ENCODE measurements at places on chromosomes 2 and 18.

DNA sequence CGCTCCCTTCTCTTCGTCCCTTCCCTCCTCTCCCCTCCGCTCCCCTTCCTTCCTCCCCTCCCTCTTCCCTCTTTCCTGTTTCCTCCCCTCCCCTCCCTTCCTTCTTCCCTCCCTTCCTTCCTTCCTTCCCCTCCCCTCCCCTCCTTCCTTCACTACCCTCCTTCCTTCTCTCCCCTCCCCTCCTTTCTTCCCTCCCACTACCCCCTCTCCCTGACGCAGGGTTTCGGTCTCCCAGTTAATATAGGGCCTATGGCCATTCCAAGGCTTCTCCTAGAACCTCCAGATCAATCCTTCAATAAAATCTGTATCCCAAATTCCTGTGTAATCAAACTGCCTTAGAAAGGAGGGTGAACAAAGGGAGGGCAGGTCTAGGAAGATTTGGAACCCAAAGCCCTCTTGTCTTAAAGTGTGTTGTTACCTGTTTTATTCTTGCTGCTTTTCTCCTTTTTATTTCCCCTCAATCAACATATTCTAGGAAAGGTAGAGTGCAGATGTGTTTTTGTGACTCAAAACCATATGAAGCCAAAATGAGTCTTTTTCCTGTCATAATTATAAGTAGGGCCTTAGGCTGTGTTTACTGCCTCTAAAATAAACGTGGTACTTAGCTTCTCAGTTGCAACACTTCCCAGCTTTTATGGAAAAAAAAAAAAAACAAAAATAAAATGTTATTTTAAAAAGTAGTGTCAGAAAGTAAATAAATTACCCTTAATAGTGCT lies 53.7 kb downstream of the GPD2 start:
- DNase-seq: no peak

DNA sequence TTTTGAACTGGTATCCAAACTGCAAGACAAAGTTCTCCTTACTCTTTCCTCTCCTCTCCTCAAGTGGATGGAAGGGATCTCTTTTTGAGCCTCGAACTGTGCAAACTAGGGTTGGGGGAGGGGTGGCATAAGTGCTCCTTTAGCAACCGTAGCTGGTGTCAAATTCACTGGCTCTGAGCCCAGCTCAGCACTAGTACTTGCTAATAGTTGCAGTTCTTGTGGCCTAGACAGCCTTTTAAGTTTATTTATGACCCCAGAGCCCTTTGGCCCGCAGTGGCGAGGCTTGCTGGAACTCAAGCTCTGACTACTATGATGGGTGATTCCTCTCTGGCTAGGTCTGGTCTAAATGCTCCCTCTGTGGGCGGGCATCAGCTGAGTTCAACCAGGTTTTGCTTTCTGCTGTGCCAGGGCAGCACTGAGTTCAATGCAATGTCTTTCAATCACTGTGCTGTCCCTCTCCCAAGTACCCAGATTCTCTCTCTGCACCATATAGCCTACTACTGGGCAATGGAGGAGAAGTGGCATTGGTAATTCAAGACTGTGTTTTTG lies 528.4 kb upstream of the SYT4 start:
- no peak for DNase-seq

GRCh38 chr2:27946530-27947060 lies 56.1 kb downstream of the BABAM2 start:
- DNase-seq: no peak

GRCh38 chr2:5940596-5941535 lies 248.7 kb downstream of the SOX11 start:
- DNase-seq: no peak

GRCh38 chr18:11548396-11548795 lies 61.0 kb upstream of the SLC35G4 start:
- no peak for DNase-seq

DNA sequence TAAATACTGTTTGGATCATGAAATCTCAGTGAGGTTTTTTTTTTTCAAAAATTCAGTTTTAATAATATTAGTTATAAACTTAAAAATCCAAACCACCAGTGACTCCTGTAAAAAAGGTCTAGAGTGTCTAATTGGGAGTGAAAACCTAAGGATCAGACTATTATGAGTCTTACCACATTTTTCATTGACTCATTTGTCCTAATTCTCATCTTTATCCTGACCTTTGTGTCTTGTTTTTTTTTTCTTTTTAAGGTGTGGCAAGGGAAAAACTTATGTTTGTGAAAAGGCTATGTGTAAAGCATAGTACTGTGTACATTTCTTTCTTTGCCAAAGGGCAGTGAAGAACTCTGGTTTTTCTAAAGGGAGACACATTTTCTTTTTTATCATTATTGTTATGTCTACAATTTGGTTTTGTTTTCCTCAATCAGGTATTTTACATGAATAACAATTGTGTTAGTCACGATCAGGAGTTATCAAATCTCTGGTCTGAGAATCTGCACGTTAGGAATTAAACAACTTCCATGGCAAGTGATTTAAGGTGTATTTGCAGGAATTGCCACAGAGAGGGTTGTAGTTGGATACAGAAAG lies 52.6 kb downstream of the RHBDD1 start:
- DNase-seq: no peak

DNA sequence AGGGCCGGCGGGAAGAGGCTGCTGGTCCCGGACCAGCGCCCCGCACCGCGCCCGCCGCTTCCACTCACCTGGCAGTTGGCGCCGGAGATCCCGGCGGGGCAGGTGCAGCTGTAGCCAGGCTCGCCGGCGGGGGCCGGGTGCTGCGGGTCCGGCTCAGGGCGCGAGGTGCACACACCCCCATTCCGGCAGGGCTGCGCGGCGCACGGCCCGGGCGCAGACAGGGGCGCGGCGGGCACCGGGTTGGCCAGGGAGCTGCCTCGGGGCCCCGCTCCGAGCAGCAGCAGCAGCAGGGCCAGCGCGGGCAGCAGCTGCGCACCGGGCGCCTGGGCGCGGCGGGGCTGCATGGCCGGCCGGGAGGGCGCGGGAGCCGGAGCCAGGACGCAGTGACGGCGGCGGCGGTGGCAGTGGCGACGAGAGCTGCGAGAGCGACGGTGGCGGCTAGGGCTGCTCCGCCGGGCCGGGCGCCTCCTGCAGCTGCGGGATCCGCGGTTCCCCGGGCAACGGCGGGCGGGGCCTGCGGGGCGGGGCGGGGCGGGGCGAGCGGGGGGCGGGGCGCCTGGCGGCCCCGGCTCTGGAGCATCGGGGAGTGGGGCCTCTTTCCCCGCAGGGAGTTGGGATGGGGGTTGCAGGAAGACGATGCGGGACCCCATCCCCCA lies at the start of gene DNER:
Gene DNER (minus strand): TSS at position 476 of the 656 bp plus-strand sequence. CDS start 132 bp downstream, at position 344.
- peak; percentile 33 for DNase-seq

- DNase-seq: no peak
Observed at GRCh38 chr2:29053223-29053622, 21.1 kb downstream of the PCARE start.

- DNase-seq: no peak
Observed at GRCh38 chr2:102632380-102633175, 13.2 kb downstream of the SLC9A2 start.

GRCh38 chr2:203683932-203684556 lies 22.4 kb upstream of the CD28 start:
- DNase-seq: no peak

DNA sequence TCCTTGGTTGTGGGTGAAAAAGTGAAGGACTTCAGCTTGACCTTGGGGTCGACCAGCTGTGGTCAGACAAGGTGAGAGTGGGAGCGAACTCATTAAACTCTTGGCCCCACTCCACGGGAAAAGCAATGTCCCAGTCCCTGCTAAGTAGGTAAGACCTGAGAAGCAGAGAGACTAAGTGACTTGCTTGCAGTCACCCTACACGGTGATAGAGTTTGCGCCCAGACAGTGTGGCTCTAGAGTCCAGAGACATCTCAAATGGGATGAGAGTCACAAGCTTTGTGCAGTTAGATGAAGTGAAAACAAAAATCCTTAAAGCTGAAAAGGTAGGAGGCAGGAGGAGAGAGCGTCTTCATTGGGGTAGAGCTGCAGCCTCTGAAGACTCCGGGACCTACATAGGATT lies 55.9 kb upstream of the ZNF236 start:
- no peak for DNase-seq

GRCh38 chr18:3254725-3255124 lies 7.1 kb downstream of the MYL12A start:
- no peak for DNase-seq

GRCh38 chr18:45978084-45978483 lies 11.0 kb upstream of the EPG5 start:
- DNase-seq: no peak

GRCh38 chr2:212968284-212969081 lies 182.9 kb downstream of the IKZF2 start:
- DNase-seq: no peak

DNA sequence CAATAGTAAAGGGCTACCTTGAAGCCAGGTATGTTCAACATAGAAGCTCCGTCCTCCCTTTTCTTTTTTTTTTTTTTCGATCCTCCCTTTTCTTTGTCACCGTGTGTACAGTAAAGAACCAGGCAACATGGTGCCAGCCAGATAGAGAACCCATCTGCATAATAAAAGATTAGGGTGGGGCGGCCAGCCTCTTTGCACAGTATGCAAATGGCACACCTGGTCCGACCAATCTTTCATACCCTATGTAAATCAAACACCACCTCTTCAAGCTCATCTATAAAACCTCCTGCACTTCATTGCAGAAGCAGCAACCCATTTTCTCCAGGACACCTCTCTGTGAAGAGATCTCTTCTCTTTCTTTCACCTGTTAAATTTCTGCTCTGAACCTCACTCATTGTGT lies 7.3 kb upstream of the WDR33 start:
- DNase-seq: no peak

GRCh38 chr2:146978577-146979555 lies 866.0 kb upstream of the ACVR2A start:
- no peak for DNase-seq

DNA sequence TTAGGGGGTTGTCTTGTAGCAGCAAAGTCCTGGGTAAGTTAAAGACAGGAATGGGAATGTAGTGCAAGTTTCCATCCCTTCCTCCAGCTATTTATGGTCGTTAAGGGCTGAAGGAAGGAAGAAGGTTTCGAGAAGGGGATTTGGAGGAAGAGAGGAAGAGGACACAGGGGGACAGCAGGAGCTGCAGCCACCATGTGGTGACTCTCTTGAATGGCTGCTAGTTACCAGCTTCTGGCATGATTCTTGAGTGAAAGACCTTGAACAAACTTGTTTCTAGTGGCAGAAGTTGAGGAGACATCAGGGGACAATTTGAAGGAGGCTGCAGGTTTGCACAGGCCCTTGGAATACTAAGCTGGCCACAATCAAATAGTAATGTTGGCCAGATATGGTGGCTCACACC lies 116.6 kb downstream of the MTX2 start:
- DNase-seq: no peak

GRCh38 chr2:121902616-121903015 lies 147.2 kb downstream of the TSN start:
- DNase-seq: no peak

- no peak for DNase-seq
Observed at GRCh38 chr2:3712424-3712823, 9.0 kb downstream of the DCDC2C start.

Data from stimulated activated CD4-positive, alpha-beta T cell treated with anti-CD3 and anti-CD28 coated beads, Interleukin-15, amount 100 ng/mL, for 48 hours (primary cell).